ENCODE measurements at places on chromosomes 3 and 15. TPM values are rescaled to one million over a fixed set of nuclear protein-coding genes. Genes with fewer than 3 reads are reported as not detected.

PDCD6IP gene
- 265 TPM for total RNA-seq

LDHAL6B gene
- total RNA-seq: not detected

AMIGO3 gene
- not detected for total RNA-seq

TERC gene
- 105 TPM for total RNA-seq
